ENCODE measurements at places on chromosomes 16 and 17. TPM values are rescaled to one million over a fixed set of nuclear protein-coding genes. Genes with fewer than 3 reads are reported as not detected.

The OR4D1 gene
- total RNA-seq: not detected

The PRSS33 gene
- total RNA-seq: not detected

The DOC2B gene
- 57.9 TPM for total RNA-seq

The MGAT5B gene
- total RNA-seq: 0.34 TPM

The PARD6A gene
- total RNA-seq: 6.3 TPM

The CIITA gene
- total RNA-seq: 0.28 TPM

The SSTR5 gene
- 0.17 TPM for total RNA-seq

The UBE2I gene
- total RNA-seq: 58.7 TPM

The FBXO39 gene
- total RNA-seq: 3.7 TPM

The LRRC37A3 gene
- total RNA-seq: 3.9 TPM

The GAS7 gene
- total RNA-seq: 6.7 TPM

The SPATA32 gene
- total RNA-seq: 0.05 TPM

The NPIPB13 gene
- total RNA-seq: 4.3 TPM

The CBFA2T3 gene
- total RNA-seq: 0.14 TPM

The TBX2 gene
- total RNA-seq: 0.09 TPM

Data from dermis blood vessel endothelial cell (primary cell).